ENCODE measurements at places on chromosomes 16 and 17.

DNA sequence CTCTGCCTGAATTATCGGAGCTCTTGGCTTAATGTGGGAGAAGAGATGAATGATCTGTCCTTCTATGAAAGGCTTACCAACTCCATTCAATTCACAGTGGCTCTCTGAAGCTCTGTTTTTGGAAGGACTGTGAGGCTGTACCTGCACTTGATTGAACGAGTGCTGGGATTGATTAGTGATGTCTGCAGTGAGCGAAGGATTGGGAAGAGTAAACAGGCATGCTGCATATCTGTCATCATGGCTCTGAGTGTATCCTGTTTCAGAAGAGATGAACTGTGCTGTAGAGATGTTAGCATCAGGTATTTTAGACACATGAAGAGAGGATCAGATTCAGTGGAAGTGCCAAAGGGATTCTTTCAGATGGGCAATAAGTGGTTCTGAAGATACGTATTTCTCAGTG is 564.0 kb downstream of the MAF start:
- no peak for DNase-seq

- no peak for DNase-seq
These were observed 18.6 kb downstream of the NDUFAB1 start for GRCh38 chr16:23577493-23577892.

GRCh38 chr16:65884018-65884417 is 482.5 kb upstream of the CDH5 start:
- DNase-seq = no peak

DNA sequence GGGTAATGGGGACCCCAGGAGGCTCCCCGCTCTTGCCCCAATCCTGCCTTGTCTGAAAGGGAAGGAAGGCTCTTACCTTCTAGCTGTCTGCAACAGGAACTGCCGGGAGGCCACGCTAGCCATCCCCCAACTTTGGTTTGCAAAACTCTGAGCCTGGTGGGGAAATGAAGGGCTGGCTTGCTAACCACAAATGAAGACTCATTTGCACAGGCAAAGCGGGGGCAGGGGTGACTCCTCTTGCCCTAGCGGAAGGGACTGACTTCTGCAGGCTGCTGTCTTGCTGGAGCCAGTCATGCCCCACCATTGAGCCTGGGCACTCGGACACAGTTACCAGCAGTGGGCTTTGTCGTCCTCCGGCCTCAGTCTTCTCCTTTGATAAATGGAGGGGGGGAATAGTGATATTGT is 52.6 kb downstream of the PLCG2 start:
- no peak for DNase-seq

DNA sequence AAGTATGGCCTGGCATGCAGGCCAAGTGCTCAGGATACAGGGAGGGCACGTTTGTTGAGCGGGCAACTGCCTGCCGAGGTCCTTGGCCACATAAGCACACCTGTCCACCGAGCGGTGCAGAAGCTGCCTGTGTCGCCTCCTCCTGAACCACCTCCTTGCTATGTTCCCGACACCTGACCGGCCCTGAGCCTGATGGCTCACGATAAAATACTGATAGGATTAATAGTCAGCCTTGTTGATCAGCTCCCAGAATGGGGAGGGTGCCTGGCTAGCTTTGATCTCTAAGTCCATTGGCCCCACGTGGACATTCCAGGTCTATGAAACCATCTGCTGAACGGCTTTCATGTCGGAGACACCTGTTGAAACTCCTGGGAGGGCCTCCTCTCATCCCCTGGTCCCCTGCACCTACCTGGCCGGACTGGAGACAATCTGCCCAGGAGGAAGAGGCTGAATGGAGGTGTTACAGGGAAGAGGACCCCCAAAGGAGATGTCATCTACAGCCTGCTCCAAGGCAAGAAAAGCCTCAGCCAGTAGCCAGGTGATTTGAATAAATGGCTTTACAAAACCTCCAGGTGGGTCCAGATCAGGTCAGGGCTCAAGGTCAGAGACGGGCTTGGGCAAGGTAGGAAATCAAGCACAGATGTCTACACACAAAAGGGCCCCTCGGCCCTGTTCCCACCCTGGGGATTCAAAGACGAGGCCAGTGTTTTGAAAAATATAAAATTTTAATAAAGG is 33.4 kb downstream of the AXIN2 start:
- DNase-seq = no peak

DNA sequence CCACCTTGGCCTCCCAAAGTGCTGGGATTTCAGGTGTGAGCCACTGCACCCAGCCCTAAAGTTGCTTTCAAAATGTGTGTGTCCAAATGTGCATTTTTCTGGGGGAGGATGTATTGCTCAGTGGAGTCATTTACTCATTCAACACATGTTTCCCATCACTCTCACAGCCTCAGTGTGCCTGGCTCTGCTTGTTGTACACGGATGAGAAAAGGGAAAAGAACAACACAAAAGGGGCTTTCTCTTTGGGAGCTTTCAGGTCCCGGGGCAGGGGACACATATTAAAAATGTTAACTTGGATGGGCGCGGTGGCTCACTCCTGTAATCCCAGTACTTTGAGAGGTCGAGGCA is 1.7 kb upstream of the PPL start:
- no peak for DNase-seq

DNA sequence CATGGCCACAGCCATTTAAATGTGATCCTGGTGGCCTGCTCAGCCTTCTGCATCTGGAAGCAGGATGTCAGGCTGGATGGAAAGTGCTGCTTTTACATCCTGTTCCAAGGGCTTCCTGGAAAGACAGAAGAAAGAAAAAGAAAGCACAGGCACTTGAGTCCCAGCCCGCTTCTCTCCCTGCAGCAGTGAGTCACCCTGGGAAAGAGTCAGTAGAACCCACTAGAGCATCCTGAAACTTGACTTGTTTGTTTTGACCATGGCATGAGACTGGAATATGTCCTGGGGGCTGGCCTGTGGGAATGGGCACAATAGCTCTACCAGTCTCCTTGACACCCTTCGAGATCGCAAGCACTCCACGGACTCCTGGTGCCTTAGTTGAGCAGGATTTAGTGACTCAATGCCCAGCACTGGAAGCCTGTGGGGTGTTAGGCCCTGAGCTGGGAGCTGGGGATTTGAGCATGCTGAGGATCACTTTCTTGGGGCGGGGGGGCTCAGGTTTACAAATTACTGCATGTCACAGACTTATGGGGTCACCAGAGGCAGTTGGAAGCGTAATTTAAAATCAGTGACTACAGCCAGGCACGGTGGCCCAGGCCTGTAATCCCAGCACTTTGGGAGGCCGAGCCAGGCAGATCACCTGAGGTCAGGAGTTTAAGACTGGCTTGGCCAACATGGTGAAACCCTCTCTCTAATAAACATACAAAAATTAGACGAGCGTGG is 22.1 kb upstream of the GNA13 start:
- no peak for DNase-seq

DNA sequence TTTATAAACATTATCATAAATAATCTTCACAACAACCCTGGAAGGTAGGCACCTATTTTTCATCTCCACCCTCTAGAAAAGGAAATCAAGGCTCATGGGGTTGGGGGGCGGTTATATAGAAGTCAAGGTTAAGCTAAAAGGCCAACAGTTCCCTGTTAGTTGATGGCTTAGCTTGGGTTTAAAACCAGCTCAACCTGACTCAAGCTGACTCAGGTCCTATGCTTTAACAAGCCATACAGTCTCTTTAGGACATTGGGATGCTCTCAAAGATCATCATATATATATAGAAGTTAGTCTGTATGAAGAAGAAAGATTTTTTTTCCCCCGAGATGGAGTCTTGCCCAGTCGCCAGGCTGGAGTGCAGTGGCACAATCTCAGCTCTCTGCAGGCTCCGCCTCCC is 44.8 kb upstream of the MED13 start:
- no peak for DNase-seq

- peak; percentile 40 for DNase-seq
These were observed 23.3 kb downstream of the SLC38A7 start for GRCh38 chr16:58661199-58661830.

GRCh38 chr16:4283441-4283840 is 10.6 kb upstream of the TFAP4 start:
- DNase-seq = no peak

- DNase-seq = no peak
These were observed 10.4 kb downstream of the SLC6A4 start for GRCh38 chr17:30225112-30225511.

GRCh38 chr17:21352981-21353265 is 23.2 kb upstream of the KCNJ12 start:
- no peak for DNase-seq

GRCh38 chr17:5283571-5284315 is 1.7 kb downstream of the RABEP1 start:
- DNase-seq = no peak

DNA sequence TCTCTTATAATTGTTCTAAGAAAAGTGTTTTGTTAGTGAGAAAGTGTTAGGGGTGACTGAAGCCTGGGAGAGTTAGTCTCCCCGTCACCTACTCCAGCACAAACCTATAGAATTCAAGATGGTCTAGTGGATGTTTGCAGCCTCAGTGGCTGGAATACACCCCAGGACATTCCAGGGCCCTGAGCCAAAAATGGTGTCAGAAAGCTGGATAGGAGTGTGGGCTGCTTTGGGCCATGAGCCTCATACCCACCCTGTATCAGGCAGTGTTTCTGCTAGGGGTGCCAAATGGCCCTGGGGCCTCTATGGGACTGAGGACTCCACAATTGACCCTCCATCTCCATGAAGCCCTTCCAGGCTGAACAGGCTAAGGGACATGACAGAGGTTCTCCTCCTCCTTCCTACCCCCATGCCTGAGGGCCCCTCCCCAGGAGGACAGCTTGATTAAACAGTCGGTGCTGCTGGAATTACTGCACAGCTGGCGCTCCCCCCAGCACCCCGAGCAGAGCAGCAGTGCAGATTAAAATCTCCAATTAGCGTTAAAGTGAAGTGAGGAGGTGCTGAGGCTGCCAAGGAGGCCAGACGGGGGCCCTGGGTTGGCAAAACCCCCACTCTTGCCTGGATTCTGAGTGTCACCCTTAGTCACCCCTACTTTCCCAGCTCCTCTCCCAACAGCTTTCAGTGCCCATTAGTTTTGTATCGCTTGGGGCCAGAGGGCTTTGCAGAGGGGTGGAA is 59.1 kb downstream of the NEUROD2 start:
- no peak for DNase-seq

DNA sequence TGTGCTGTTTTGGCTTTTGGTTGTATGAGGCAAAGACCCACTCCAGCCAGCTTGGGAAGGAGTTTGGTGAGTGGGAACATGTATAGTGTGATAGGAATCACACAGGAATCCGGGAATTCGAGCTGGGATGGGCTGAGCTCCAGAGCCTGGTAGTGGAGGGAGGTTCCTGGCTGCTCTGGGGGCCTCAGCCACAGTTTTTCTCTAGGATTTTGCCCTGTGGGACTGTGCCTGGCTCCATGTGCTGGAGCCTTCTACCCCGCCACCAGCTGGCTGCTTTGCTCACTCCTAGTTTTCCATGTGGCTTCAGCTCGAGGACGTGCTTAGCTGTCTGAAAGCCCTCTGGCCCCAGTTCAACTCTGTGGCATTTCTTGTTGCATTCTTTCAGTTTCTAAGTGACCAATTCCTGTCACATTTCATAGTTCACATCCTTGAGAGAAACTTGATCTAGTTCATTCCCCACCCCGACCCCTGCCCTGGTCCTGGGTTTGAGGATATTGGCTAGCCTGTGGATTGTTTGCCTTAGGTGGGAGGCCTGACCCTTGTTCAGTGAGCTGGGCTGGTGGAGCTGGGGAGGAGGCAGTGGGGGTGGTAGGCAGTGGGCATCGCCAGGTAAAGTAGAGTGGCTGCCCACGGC is 5.0 kb downstream of the SEC14L1 start:
- DNase-seq = no peak

- DNase-seq = no peak
These were observed 2.7 kb upstream of the IRX5 start for GRCh38 chr16:54928016-54928356.

- DNase-seq = no peak
These were observed 438.0 kb upstream of the ZFHX3 start for GRCh38 chr16:73485880-73486279.

GRCh38 chr17:70168044-70168976 is 1.0 kb upstream of the KCNJ2 start:
- peak; percentile 79 for DNase-seq

DNA sequence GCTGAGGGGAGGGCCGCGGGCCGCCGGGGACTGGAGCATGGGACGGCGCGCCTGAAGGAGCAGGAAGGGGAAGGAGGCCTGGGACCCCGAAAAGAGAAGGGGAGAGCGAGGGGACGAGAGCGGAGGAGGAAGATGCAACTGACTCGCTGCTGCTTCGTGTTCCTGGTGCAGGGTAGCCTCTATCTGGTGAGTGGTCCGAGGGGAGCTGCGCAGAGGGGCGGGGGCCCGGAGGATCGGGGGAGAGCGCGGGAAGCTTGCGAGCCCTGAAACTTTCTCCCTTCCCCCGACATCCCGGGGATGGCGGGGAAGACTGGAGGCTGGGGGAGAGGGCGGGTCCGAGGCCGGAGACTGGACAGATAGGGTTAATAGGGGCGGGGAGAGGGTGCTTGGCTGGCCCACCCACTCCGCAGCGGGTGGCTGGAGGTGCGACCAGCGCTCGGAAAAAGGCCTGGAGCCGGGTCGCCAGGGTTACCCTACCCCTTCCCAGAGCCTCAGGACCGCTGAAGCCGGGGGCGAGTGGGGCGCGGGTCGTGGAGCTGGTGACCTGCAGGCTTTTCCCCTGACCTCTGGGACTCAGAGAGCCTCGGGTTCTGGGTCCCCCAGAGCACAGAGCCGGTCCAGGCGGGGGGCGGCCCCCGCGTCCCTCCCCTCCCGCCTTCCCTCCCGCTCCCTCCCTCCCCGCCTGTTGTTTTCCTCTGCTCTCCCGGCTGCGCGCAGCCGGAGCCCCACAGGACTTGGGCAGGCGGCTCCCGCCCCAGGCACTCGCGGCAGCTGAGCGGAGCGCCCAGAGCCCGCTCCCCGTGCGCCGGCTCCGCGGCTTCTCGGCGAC is 631 bp downstream of the NXPH3 start:
- peak; percentile 5 for DNase-seq

GRCh38 chr16:47132308-47132707 is 11.4 kb downstream of the NETO2 start:
- DNase-seq = no peak

DNA sequence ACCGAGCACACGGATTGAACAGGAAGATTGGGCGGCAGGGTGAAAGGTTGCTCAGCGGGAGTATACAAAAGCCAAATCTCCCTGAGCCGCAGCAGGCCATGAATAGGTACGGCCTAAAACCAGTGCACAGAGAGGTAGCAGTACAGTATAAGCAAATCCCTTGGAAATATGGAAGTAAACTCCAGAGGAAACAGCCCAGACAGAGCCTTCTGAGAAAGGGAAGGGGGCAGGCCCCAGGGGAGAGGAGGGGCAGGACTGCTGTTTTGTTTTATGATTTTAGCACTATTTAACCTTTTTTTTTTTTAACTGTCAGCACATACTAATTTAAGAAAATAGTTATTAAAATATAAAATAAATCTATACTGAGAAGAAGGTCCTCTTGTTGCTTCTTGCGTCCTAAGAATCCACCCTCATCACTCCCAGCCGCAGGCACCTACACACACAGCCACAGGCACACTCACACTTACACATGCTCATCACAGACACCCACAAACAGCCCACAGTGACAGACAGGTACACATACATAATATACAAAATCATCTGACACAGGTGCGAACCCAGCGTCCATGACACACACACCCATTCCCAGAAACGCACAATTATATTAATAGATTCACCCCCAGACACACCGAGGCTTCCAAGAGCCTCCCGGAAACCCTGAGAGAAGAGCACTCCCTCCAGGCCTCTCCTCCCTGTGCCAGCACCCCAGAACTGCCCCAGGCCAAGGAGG is 12.8 kb downstream of the PLXDC1 start:
- no peak for DNase-seq
